ENCODE measurements at places on chromosomes 16 and 17.

- peak; percentile 40 for DNase-seq
These were observed 15.0 kb upstream of the CBX8 start for GRCh38 chr17:79811868-79812352.

DNA sequence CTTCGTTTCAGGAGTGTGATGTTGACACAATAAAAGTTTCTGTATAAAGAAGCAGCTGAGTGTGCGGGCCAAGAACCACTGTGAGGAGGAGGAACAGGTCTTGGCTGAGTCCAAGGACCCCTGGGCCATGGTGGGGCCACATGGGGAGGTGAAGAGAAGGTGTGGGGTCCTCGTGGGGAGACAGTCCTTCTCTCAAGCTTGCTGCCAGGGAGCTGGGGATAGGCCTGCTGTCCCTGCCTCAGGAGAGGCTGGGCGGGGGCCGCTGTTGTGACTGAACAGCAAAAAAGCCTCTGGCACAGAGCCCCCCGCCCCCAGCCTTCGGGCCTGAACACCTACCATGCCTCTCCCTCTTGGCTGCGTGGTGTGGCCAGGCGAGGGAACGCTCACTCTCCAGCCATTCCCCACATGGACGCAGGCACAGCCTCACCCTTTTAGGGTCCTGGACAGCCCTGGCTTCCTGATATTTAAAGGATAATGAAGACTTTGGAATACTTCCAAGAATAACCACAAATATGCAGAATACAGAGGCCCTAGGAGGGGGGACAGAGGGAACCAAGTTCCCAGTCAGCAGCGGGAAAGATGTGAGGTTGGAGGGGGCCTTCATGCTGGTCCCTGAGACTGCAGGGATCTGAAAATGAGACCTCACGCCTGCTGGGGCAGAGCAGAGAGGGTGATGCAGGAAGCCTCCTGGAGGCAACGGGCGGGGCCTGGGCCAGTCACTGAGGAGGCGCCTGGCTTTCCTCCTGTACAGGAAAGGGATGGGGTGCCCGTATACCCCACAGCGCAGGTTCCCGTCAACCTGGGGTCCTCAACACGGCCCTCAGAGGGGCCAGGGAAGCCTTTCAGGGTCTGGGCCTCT is 100.0 kb upstream of the CREBBP start:
- DNase-seq: no peak

DNA sequence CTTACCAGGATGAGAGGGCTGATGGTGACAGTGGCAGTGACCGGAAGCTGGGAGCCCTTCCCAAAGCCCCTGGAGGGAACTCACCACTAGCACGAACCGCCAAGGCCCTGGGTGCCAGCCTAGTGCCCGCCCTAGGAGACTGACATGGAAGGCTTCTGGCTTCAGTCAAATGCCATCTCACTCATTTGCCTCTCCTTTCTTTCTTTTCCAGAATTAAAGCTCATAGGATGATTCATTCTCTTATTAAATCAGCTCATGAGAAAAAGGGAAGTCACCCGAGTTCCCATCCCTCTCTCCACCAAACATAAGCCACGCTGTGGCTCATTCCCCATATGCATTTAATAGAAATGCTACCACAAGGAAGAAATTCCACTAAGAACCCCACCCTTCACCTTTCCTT is 12.1 kb downstream of the CUEDC1 start:
- DNase-seq: peak; percentile 59

DNA sequence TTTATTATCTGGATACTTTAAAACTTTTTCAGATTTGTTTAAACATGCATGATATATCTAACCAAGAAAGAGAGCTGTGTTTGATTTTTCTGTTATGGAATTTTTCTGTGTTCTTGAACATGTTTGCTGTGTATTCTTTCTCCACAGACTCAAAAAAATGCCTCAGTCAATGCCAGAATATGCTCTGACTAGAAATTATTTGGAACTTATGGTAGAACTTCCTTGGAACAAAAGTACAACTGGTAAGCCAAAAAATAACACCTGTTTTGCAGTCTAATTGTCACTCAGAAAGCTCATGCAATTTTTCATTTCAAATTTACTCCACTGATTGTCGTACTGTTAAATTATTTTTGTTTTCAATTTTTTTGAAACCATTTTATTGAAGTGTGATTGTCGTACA is 15.3 kb upstream of the ABCC11 start:
- DNase-seq: no peak

DNA sequence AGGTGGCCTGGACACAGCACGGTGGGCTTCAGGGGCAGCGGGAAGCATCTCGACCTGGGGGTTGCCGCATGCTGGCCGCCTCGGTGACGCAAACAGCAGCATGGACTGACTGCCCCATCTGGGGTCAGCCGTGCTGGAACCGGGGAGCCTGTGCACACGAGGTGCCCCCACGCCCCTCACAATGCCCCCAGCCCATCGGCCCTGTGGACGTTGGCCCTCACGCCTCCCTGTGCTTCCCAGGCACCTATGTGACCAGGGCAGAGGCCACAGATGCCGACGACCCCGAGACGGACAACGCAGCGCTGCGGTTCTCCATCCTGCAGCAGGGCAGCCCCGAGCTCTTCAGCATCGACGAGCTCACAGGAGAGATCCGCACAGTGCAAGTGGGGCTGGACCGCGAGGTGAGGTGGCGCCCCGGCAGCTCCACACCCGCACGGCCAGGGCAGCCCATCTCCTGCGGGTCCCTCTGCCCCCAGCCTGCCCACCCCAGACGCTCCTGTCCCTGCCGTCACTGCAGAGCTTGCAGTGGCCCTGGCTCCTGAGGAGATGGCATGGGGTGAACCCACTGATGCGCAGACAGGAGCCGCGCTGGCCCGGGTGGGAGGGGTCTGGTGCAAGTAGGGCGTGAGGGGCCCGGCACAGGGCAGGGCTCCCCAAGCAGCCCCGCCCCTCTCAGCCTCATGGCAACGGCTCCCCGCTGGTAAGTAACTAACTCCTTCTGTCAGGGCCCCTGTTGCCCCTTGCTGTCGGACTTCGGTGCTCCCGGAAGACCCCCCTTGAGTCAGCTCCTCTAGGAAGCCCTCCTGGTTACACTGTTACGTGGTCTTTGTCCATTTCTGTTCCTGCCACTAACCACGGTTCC is 13.6 kb downstream of the CDH15 start:
- DNase-seq: no peak

DNA sequence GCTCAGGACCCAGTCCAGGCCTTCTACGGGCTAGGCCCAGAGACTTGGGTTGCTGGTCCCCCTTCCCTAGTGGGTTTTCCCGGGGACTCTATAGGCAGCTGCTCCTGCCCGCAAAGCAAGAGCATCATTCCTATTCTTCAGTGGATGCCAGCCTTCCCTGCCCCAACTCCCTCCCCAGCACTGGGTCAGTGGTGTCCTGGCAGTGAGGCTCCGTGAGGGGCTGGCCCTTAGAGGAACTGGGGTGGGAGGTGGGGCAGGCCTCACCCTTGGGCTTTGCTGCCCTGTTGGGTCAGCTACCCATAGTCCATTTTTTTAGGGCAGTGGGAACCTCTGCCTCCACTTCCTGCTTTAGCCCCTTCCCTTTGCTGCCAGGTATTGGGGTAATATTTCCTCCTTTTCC is 7.9 kb upstream of the PLEKHG4 start:
- no peak for DNase-seq

DNA sequence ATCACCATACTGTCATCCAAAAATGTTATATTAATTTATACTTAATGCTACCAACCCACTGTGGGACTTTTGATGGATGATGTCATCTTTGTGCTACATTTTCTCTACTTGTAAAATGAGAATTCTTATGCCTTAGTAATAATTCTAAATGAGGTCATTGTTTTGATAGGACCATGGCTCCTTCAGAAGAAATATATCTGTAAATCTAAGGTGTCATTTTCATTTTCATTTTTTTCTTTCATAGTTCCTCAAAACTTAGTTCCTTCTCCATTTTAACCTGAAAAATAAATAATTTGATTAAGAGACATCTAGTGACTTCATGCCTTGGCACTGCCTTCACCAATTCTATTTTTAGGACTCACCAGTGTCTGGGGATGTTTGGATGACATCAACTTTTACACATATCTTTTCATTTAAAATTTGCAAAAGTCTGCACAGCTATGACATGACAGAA is 48.7 kb downstream of the GPRC5B start:
- DNase-seq: no peak

GRCh38 chr17:34723875-34724274 is 144.5 kb downstream of the TMEM132E start:
- no peak for DNase-seq

- peak; percentile 6 for DNase-seq
These were observed 77.2 kb downstream of the CNGB1 start for GRCh38 chr16:57893559-57894389.

DNA sequence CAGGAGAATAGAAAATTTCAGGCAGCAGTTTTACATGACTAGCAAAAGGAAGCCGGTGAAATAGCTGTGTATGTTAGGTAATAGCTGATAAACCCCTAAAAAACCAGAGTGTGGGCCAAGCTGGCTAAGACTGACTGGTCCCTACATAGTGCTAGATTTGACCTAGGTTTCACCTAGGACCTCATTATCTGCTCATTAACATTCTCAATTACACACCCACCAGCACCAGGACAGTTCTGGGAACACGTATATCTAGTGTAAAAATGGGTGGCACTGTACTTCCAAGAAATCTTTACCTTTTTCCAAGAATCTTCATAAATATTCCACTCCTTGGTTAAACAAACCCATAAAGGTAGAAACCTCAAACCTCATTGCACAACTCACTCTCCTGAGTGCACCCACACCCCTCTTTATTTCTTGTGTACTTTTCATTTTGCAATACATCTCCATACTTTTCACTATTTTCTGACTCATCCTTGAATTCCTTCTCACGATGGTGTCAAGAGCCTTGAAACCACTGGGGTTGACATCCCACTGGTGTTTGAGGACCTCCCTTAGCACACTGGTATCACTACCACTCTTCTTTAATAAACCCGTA is 262.7 kb upstream of the KCNJ16 start:
- no peak for DNase-seq

GRCh38 chr16:84647828-84648594 is at the start of gene KLHL36:
TSS of gene KLHL36 (plus strand) at chr16:84648511. CDS start at chr16:84650868, 2,357 bp downstream.
- DNase-seq: peak; percentile 40

DNA sequence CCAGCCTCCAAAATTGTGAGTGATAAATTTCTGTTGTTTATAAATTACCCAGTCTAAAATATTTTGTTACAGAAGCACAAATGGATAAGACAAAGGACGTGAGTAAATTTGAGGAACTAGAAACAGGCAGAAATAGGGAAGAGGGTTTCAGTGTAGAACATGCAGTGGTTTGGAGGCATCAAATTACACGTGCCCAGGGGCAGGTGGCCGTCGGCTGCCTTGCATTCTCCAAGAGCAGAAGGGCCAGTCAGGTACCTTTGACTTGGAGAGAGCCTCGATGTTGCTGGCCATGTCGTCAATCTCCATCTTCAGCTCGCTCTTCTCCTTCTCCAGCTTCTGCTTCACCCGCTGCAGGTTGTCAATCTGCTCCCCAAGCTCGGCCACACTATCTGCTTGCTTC is 54.3 kb downstream of the MYH13 start:
- DNase-seq: no peak

DNA sequence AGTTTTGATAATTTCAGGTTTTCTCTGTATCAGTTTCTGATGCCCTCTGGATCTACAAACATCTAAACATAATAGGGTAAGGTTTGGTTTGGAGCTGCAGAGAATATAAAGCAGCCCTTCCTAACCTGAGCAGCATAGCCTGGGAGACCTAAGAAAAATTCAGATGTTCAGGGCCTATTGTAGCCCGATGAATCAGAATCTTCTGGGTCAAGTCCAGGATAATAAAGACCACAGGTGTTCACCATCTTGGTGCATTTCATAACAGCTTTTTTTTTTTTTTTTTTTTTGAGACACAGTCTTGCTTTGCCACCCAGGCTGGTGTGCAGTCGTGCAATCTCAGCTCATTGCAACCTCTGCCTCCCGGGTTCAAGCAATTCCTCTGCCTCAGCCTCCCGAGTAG is 19.7 kb upstream of the ARHGAP17 start:
- no peak for DNase-seq

GRCh38 chr17:80034791-80035686 is 633 bp downstream of the TBC1D16 start:
- DNase-seq: no peak

- DNase-seq: peak; percentile 7
These were observed 1.4 kb downstream of the ZSWIM7 start for GRCh38 chr17:15998031-15998562.

DNA sequence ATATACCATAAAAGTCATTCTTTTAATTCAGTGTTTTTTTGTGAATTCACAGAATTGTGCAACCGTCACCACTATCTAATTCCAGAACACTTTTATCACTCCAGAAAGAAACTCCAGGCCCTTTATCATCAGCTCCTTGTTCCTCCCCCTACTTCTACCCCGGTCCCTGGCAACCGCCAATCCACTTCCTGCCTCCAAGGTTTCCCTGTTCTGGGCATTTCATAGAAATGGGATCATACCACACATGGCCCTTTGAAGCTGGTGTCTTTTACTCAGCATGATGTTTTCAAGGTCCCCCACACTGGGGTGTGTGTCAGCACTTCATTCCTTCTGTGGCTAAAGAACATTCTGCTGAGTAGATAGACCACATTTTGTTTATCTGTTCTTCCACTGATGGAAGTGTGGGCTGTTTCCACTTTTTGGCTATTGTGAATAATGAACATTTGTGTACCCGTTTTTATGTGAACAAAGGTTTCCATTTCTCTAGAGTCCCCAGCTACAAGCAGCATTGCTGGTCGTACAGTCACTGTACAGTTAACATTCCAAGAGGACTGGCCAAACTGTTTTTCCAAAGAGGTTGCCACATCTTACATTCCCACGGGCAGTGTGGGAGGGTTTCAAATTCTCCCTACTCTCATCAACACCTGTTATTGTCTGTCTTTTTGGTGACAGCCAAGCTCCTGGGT is 75.8 kb upstream of the ZNF469 start:
- peak; percentile 64 for DNase-seq

DNA sequence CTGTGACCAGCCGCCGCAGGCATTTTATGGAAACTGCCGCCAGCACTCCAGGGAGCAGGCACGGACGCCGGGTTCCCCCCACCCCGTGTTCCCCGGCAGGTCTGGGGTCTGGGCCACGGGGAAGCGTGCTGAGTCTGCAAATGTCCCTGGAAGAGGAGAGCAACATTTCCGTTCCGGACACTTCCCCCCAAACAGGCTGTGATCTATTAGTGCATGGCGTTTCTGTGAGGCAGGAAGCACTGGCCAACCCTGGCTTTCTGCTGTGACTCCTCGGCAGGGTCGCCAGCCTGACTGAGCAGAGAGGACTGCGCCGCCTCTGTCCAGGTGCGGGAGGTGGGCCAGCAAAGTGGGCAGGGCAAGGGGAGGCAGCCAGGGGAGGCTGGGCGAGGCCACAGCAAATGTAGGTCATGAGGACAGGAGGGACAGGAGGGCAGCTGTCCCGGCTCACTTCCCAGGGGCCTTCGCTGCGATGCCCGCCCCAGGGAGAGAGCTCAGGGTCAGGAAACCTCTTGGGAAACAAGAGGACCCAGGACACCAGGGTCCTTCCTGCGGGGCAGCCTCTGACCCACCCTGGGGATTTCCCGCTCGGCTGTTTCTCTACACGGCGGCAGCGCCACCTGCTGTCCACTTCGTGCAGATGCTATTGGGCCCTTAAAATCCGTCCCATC is 9.5 kb downstream of the FOXF1 start:
- DNase-seq: peak; percentile 69

- DNase-seq: no peak
These were observed at the start of gene HS3ST2 for GRCh38 chr16:22813948-22814710. TSS of gene HS3ST2 (plus strand) at chr16:22814162. CDS start at chr16:22814611, 449 bp downstream.
